ENCODE measurements at places on chromosomes 2 and 18. TPM values are rescaled to one million over a fixed set of nuclear protein-coding genes. Genes with fewer than 3 reads are reported as not detected.

Gene DPP4
- 22.4 TPM for total RNA-seq

Gene VSNL1
- total RNA-seq, result not detected

Gene GPR39
- total RNA-seq, result not detected

Gene PKP4
- 35.3 TPM for total RNA-seq

Gene SNED1
- total RNA-seq, result 0.91 TPM

GRCh38 chr2:990970-991369, 40.3 kb downstream of the SNTG2 start:
- no peak for DNase-seq
- H3K36me3 ChIP-seq, result peaks cover 8% of the 10 kb centered on the region
- peaks cover 10% of the 10 kb centered on the region for H3K4me1 ChIP-seq
- no peaks in the 10 kb centered on the region for H3K27me3 ChIP-seq
- no peak overlapping the region for H3K4me3 ChIP-seq
- no peak overlapping the region for H3K27ac ChIP-seq

DNA sequence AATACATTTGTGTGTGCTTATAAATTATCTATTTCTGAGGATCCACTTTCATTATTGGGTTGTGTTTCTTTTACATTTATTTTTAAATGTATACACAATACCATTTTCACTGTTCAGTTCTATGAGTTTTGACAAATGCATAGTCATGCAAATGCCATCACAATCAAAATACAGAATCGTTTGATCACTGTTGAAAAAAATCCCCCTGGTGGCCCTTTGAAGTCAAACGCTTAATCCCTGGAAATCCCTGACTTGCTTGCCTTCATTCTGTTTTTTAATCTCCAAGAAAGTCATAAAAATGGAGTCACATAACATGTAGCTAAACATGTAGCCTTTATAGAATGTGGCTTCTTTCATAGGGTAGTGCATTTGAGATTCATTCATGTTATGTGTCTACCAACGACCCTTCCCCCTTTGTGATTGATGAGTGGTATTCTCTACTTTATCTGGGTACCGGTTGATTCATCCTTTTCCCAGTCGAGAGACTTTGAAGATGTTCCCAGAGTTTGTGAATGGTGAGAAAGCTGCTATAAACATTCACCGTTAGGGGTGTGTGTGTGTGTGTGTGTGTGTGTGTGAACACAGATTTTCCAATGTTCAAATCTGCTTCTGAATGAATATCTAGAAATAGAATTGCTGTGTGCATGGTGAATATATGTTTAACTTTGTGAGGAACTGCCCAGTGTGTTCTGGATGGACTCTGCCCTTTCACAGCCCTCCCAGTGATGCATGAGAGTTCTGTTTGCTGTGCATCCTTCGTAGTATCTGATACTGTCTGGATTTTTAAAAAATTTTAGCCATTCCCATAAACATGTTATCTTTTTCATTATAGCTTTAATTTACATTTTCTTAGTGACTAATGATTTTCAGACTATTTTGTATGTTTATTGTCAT, 173.6 kb downstream of the GALR1 start:
- no peak overlapping the region for H3K27ac ChIP-seq
- H3K4me1 ChIP-seq, result no peaks in the 10 kb centered on the region
- DNase-seq, result no peak
- no peaks in the 10 kb centered on the region for H3K36me3 ChIP-seq

GRCh38 chr2:77488141-77488540, 34.0 kb downstream of the LRRTM4 start:
- H3K36me3 ChIP-seq, result no peaks in the 10 kb centered on the region
- H3K27me3 ChIP-seq, result no peaks in the 10 kb centered on the region
- H3K4me3 ChIP-seq, result no peak overlapping the region
- no peak for DNase-seq
- H3K27ac ChIP-seq, result no peak overlapping the region

GRCh38 chr2:58709274-58709673, 468.1 kb upstream of the FANCL start:
- DNase-seq, result no peak
- no peak overlapping the region for H3K4me3 ChIP-seq
- no peak overlapping the region for H3K27ac ChIP-seq
- no peaks in the 10 kb centered on the region for H3K36me3 ChIP-seq
- H3K27me3 ChIP-seq, result peaks cover 3% of the 10 kb centered on the region

- H3K27me3 ChIP-seq, result peaks cover 54% of the 10 kb centered on the region
- no peak overlapping the region for H3K27ac ChIP-seq
- peaks cover 2% of the 10 kb centered on the region for H3K36me3 ChIP-seq
- H3K4me3 ChIP-seq, result no peak overlapping the region
- DNase-seq, result no peak
- H3K4me1 ChIP-seq, result peaks cover 4% of the 10 kb centered on the region
These were observed 5.1 kb upstream of the BOK start for GRCh38 chr2:241553512-241553830.

GRCh38 chr2:158994920-158995676, 26.7 kb downstream of the TANC1 start:
- peaks cover 9% of the 10 kb centered on the region for H3K4me1 ChIP-seq
- DNase-seq, result no peak
- H3K27me3 ChIP-seq, result peaks cover 5% of the 10 kb centered on the region
- no peaks in the 10 kb centered on the region for H3K36me3 ChIP-seq
- no peak overlapping the region for H3K4me3 ChIP-seq

DNA sequence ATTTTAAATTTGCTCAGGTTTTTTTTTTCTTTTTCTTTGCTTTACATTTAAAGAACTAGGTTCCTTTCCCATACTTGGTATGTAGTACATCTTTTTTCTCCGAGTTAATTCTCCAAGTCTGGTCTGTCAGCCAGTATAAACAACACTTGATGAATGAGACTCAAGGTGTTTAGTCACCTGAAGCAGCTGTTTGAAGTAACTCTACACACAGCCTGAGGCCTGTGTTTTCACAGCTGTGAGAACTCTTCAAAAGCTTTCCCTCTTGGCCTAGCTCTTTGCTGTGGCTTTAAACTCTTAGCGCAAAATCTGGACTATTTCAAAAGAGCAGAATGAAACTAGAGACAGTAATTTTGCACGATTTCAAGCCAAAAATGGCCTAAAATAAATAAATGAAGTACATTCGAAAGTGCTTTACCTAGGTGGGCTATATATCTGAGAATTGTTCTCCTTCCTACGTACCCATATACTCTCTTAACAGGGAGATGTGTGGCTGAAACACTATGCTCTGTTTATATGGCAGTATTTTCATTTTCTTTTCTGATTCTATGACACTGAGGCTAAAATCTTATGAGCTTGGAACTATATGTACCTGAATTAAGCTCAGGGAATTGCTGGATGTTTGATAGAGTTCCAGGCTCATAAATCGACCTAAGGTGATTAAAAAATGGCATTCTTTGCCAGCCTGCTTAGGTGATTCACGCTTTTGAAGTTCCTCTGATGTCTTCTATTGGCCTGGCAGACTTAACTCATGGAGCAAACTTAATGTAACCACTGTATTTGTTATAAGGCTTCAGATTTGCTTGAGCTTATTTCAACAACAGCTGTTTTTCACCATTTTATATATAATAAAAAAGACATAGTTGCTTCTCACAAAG, 1044.1 kb upstream of the ZEB2 start:
- H3K27me3 ChIP-seq, result no peaks in the 10 kb centered on the region
- H3K4me3 ChIP-seq, result no peak overlapping the region
- no peaks in the 10 kb centered on the region for H3K4me1 ChIP-seq
- no peak overlapping the region for H3K27ac ChIP-seq
- DNase-seq, result no peak

DNA sequence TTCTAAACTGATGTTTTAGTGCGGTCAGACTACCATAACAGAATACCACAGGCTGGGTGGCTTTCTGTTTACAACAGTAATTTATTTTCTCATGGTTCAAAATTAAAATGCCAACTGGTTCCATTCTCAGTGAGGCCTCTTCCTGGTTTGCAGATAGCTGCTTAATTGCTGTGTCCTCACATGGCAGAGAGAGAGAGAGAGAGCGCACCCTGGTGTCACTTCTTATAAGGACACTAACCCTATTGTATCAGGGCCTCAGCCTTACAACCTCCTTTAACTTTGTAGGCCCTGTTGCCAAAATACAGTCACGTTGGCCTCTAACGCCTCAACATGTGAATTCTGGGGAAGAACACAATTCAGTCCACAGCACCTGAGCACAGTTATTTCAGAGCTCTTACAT, 37.5 kb upstream of the ZNF385B start:
- peak; percentile 13 for DNase-seq
- no peaks in the 10 kb centered on the region for H3K4me1 ChIP-seq
- no peak overlapping the region for H3K27ac ChIP-seq

DNA sequence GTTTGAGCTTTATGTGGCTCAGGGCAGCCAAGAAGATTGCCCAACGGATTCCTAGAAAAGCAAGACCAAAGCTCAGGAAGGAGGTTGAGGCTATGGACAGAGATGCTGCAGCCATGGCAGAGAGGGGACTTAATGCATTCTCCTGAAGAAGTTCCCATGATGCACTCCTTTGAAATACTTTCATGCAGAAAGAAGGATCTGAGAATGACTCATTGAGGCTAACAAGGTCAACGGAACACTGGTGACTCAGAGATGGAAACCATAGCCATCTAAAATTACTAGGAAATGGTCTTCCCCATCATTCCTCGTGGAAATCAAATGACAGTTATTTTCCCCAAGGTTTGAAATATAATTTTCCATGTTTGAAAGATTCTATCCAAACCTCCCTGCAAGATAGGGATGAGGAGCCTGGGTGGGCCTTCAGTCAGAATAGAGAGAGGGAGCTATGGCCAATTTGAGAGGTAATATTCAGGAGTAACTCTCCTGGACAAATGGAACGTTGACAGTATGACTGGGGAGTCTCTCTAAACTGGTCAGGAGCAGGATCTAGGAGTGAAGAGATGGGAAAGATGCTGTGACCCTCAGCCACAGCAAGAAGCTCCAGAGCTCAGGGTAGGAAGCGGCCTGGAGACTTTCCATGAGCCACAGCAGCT, 63.0 kb downstream of the REEP1 start:
- peaks cover 13% of the 10 kb centered on the region for H3K36me3 ChIP-seq
- H3K27me3 ChIP-seq, result no peaks in the 10 kb centered on the region
- H3K4me1 ChIP-seq, result peaks cover 16% of the 10 kb centered on the region
- H3K27ac ChIP-seq, result no peak overlapping the region

GRCh38 chr2:101473911-101474701, 806 bp downstream of the RFX8 start:
- H3K4me3 ChIP-seq, result peak overlapping the region; percentile 73
- H3K4me1 ChIP-seq, result peaks cover 12% of the 10 kb centered on the region
- peak; percentile 55 for DNase-seq
- H3K36me3 ChIP-seq, result no peaks in the 10 kb centered on the region
- no peak overlapping the region for H3K27ac ChIP-seq

DNA sequence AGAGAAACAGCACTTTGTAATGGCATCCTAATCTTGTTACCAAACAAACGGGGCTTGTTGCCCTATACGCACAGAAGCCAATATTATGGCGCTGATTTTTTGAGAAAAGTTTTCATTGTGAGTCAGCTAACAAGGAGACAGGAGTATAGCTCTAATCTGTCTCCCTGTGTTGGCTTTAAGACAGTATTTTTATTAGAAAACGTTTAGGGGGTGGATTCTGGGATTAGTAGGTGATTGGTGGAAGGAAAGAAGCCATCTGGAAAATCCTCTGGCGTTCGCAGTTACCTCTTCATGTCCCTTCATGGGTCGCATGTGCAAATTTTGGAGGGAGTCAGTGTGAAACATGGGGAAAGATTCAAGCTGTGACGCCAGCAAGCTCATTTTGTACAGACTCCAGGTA, 698 bp upstream of the TMEM237 start:
- H3K4me1 ChIP-seq, result peaks cover 7% of the 10 kb centered on the region
- H3K27me3 ChIP-seq, result peaks cover 4% of the 10 kb centered on the region
- H3K4me3 ChIP-seq, result peak overlapping the region; percentile 90
- DNase-seq, result no peak
- no peaks in the 10 kb centered on the region for H3K36me3 ChIP-seq
- H3K27ac ChIP-seq, result peak overlapping the region; percentile 58

- H3K27ac ChIP-seq, result no peak overlapping the region
- no peaks in the 10 kb centered on the region for H3K36me3 ChIP-seq
- H3K4me1 ChIP-seq, result peaks cover 8% of the 10 kb centered on the region
- peaks cover 14% of the 10 kb centered on the region for H3K27me3 ChIP-seq
These were observed 31.1 kb upstream of the PPP1R1C start for GRCh38 chr2:181954538-181954883.

DNA sequence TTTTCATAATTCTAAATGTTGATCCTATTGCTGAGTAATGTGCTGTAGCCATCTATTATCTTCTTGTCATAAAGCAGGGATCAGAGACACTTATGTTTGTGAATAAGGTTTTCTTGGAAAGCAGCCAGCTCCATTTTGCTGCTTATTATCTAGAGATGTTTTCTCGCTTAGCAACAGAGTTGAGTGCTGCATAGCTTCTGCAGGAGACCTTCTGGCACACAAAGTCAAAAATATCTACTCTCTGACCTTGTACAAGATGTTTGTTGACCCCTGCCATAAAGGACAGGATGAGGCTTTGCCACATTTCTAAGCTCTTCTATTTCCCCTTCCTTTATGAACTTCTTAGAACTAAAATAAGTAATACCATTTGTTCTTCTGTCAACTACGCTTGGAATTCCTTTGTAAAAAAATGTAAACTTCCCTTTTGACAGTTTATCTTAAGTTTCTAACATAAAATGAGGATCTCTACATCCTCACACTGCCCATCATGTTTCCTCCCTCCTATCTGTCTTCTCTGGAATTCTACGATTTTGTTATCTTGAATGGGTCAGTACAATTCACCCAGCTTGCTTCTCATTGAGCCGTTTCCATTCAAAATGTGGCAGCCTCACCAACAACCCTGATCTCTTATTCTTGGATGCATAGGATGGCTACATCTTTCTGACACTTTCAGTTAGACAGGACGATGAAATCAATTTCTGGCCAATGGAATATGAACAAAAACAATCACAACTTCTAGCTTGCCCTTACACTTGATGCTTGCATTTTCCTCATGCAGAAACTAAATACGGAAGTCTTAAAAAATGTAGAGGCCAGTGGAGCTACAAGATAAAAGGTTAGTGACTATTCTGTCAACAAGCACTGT, 1377.0 kb downstream of the SUCLG1 start:
- no peaks in the 10 kb centered on the region for H3K4me1 ChIP-seq
- no peaks in the 10 kb centered on the region for H3K36me3 ChIP-seq

DNA sequence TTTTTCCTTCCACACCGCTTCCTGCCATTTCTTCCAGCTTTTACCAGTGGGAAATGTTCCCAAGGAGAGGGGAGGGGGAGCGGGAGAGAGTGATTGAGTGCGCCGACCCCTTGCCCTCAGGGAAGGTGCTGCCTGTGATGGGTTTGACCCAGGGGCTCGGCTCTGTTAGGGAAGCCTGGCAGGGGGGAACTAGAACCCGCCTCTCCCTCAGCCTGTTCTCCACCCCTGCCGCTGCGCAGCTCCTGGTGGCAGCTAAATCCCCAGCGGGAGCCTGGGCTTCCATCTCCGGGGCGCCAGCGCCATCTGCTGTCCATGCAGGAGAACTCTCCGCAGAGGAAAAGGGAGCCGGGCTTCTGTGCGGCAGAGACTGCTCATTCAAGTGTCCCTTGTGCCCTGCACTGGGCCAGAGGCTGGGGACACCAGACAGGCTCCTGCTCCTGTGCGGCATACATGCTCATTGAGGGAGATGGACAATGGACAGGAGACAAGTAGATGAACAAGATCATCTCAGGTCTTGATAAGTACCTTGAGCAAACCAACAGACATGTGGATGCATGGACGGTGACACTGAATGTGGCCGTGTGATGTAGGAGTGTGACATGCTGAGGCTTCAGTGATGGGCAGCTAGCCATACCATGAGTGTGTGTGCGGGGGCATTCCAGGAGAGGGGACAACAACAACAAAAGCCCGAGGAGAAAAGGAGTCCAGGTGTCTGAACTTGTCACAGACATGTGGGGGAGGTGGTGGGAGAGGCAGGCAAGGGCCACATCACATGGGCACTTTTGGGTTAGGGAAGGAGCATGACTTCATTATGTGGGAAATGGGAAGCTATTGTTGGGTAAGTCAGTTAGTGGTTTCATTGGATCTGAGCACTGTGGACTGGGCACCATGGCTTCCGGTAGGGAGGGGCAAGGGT, 13.3 kb downstream of the CHPF start:
- H3K36me3 ChIP-seq, result no peaks in the 10 kb centered on the region
- H3K4me1 ChIP-seq, result no peaks in the 10 kb centered on the region
- H3K4me3 ChIP-seq, result no peak overlapping the region

Measured in activated naive CD8-positive, alpha-beta T cell treated with anti-CD3 and anti-CD28 coated beads for 36 hours (primary cell).